ENCODE measurements at places on chromosomes 1 and 21.

DNA sequence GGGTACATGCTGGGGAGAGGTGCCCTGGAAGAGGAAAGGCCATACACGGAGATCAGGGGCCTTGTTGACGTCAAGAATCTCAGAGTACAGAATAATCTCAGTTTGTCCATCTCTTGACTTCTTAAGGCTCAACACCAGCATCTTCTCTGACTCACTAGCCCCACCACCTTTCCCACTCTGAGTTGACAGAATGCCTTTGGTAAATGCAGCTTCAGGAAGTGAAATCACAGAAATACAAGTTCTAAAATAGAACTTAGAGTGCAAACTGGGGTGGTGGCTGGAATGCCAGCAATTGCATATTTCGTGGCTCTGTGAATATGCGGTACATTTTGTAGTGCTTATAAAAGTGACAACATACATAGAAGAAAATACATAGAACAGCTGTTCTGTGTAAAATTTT, 1.6 kb downstream of the COG2 start:
- DNase-seq: no peak

DNA sequence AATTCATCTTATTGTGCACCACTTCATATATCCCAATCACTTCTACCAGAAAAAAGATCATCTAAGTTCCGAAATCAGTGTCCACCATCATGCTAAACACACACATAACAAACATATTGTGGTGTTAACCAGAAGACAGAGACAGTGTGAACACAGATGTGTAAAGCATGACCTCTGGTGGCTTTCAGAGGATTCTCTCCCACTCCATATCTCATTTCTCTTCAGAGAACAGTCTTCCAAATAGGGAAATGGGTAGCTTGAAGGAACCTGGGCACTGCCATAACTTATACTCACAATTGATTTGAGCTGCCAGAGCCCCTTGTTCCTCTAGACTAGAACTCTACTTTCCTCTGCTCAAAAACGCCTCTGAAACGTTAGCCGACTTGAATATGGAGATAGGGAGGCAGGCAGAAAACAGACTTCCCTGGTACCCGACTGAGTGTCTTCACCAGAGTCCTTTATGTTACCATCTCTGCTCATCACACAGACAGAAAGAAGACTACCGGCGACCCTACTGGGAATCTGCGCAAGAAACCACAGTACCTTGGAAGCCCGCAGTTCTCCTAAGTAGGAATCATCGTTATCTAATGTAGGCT, 1.8 kb upstream of the ELAPOR1 start:
- DNase-seq: peak; percentile 38

DNA sequence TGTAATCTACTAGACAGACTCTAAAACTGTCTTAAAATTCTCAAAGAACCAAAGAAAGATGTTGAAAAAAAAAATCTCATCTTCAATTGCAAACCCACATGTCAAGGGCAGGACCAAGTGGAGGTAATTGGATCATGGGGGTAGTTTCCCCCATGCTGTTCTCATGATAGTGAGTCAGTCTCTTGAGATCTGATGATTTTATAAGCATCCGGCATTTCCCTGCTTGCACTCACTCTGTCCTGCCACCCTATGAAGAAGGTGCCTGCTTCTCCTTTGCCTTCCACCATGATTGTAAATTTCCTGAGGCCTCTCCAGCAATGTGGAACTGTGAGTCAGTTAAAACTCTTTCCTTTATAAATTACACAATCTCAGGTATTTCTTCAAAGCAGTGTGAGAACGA, 257.0 kb downstream of the HHIPL2 start:
- DNase-seq: no peak

- DNase-seq: no peak
These were observed 8.7 kb downstream of the CTXND2 start for GRCh38 chr1:150895618-150896017.

DNA sequence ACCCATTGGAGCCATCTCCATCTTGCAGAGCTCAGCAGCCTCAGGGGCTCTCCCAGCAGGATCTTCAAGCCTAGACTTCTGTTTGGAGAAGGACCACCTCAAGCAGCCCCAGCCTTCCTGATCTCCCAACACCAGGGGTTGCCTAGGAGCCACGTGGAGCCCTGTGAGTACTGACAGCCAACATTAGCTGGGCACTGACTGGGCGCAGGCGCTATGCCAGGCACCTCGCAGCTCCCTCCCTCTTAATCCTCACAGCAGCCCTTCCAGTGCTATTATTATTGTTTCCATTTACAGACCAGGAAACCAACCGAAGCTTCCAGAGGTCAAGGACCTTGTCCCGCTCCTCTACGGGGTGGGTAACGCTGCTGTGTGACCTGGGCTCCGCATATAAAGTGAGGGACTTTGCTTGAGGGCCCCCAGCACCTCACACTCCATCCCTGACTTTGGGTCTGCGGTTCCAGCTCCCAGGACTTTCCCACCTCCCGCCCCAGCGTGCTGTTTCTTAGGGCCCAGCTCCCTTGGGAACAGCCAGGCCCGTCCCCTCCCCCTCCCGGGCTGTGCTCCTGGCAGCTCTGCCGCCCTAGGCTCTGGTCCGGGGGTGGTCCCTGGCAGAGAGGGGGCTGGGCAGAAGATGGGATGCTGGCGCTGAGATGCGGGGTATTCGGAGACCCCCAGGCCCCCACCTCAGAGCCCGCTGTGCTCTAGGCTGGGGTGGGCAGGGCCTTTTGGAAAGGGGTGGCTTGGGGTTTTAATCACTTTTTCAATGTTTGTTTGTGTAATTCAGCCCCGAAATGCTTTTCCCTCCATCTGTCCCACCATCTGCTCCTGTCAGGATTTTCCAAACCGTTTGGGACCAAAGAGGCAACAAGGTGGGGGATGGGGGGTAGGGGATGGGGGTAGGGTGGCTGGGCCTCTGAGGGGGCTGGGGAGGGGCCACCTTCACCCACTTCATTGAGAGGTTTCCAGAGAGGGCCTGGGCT, 4.1 kb upstream of the HPCA start:
- DNase-seq: peak; percentile 43

GRCh38 chr1:33875862-33876261, 12.0 kb downstream of the HMGB4 start:
- no peak for DNase-seq

GRCh38 chr1:232542633-232543593, 87.0 kb downstream of the SIPA1L2 start:
- DNase-seq: peak; percentile 73
